CD8-positive, alpha-beta T cell (primary cell): ENCODE measurements at places on chromosomes 16 and 17.

- DNase-seq, result no peak
Observed at GRCh38 chr17:64016231-64016784, 4.1 kb downstream of the ICAM2 start.

DNA sequence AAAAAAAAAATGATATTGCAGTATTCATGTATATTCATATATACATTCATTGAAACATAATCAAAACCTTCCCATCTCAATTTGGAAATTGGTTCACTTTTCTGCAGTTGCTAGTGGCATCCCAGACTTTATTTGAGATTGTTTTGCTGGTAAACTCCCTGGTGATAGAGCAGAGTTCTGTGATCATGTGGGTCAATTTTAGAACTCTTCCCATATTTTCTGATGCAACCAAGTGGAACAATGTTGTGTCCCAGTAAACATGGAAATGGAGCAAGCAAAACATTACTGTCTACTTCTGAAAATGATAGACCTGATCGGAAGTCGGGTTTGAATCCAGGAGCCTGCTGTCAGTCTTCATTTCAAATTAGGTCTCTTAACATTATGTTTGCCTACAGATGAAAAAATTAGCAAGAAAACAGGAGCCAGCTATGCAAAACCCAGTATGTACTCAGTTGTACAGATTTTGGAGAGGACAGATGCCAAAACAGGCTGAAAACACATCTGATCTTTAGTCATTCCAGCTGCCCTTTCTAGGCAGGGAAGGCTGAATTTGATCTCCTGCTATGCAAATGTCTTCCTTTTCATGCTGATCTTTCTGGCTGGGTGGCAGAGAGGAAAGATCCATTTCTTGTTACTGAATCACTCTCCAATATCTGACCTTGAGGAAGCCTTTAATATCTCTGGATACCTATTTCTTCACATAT, 786.6 kb upstream of the SOX9 start:
- no peak for DNase-seq

- no peak for DNase-seq
Observed at GRCh38 chr17:77838748-77839697, 119.5 kb upstream of the TNRC6C start.

DNA sequence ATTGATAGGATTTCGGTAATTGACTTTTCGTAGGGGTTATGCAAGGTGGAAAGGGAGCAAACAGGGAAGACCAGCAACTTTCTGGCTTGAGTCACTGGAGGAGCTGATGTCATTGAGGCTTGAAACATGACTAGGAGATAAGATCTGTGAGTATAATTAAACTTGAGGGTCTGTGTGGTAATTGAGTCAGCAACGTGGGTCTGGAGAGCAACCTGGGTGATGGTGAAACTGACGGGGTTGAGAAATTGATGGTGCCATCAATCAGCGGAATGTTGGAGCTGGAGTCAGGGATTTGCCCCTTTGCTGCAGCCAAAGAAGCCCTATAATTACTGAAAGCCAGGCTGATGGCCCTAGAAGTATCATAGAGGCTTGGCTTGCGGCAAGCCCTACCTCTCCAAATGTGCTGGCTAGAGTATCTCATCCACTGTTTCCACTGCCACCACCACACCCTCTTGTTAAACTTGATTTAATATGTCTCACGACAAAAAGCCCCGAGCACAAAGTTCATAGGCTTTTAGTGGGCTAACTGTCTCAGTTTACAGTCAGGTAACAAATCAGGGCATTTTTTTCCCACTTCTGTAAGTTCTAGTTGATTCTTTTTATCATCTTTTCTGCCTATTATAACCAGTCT, 186.9 kb upstream of the ELAC2 start:
- DNase-seq, result no peak

GRCh38 chr17:17841601-17842025, 4.8 kb upstream of the SREBF1 start:
- DNase-seq, result no peak

DNA sequence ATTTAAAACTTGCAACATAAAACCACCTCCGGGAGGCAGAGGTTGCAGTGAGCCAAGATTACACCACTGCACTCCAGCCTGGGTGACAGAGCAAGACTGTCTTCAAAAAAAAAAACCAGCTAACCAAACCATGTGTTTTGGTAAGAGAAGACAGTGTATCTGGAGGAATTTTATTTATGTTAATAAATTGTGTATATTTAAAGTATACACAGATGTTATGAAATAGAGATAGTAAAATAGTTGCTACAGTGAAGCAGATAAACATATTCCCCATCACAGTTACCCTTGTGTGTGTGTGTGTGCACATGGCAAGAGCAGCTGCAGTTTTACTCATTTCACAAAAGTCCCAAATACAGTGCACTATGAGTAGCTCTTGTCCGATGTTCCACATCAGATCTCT, 54.8 kb upstream of the CRISPLD2 start:
- DNase-seq, result no peak

DNA sequence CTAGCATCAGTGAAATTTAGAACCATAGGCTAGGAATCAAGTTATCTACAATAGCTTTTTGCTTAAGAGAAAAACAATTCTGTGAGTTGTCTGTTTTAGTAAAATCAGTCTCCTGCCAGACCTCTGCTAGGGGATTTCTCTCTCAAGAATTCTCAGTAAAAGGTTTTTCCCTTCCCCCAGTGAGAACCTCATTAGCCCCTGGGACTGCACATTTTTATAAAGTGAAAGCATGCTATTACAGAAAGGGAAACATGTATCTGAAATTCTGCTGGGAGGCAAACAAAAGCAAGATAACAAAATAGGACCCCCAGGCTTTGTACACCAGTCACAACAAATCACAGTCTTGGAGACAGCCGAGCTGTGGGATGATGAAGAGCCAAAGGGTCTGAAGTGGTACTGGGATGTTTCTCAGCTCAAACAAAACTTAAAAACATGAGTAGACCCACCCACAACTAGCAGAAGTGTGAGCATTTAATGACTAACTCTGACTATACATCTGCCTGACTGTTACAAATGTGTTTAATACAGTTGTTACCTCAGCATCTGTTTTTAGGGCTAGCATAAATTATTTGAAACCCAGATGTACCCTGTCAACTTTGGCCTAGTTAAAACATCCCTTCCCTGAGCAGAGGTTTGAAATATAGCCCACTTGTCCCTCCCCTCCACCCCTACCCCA, 20.0 kb upstream of the GLG1 start:
- no peak for DNase-seq

GRCh38 chr17:60964160-60964559, 286.5 kb downstream of the BCAS3 start:
- no peak for DNase-seq

GRCh38 chr17:40068917-40069750, 6.4 kb downstream of the THRA start:
- DNase-seq, result peak; percentile 55

- DNase-seq, result peak; percentile 20
Observed at GRCh38 chr16:10868596-10869469, 8.2 kb upstream of the CIITA start.

GRCh38 chr16:13441675-13442074, 478.3 kb upstream of the ERCC4 start:
- no peak for DNase-seq

GRCh38 chr17:32127158-32127897, 15.0 kb upstream of the RHOT1 start:
- peak; percentile 71 for DNase-seq

GRCh38 chr17:2070241-2071023, 15.5 kb downstream of the HIC1 start:
- peak; percentile 48 for DNase-seq

DNA sequence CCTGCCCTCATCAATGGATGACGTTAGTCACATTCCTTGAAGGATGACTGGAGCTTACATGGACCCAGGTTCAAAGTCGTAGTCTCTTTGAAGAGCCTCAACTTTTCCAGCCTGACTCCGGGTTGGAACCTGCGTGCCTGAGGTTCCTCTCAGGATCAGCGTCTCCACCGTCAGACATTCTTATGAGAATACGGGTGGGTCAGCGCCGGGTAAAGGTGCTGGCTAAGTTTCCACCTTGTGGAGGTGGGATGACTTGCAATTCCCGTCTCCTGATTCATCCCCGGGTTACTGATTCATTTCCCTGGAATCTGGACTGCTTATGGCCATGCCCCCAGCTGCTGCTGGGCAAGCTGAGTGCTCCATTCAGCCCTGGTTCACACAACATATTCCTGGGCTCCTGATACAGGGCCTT, 38.9 kb upstream of the CMIP start:
- no peak for DNase-seq

GRCh38 chr17:48612854-48613691, 2.0 kb downstream of the HOXB8 start:
- DNase-seq, result peak; percentile 47

GRCh38 chr17:12024327-12024726, 3.6 kb downstream of the MAP2K4 start:
- DNase-seq, result no peak

DNA sequence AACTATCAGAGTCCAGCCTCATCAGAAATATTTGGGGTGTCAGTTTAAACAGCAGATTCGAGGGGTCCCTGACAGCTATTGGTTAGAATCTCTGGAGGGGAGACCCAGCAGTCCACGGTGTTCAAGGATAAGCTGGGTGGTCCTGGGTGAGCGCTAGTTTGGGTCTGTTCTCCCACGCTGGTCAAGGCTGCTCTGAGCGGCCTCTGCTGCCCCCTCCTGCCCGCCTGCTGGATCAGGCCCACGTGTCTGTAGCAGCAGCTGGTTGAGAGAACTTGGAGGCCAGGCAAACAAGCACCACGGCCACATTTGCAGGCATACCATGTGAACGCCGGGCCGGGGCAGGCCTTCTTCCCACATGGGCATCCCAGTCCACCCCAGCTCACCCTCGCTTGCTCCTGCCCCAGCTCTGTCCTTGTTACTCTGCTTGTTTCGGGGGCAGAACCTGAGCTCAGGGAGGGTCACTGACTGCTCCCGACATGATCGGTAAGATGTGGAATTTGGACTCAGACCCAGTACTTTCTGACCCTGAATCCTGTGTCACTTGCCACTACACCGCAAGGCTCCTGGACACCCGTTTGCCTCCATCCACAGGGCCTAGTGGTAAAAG, 7.4 kb downstream of the FOXF1 start:
- DNase-seq, result no peak

DNA sequence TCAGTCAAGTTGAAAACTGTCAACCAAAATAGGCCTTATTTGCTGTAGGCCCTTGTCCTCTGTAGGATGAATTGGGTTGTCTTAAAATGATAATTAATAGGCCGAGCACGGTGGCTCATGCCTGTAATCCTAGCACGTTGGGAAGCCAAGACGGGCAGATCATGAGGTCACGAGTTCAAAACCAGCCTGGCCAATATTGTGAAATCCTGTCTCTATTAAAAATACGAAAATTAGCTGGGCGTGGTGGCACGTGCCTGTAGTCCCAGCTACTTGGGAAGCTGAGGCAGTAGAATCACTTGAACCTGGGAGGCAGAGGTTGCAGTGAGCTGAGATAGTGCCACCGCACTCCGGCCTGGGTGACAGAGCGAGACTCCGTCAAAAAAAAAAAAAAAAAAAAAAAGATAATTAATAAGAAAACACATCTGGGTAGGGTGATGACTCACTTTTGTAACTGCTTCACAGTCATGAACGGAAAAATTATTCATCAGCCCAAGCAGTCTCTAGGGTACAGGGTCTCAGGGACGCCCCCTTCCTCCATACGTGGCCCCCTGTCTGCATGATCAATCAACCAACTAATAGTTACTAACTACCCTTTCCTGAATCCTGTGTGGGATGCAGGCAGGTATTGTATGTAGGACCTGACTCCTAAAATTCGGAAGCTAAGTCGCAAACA, 137.0 kb upstream of the RCVRN start:
- DNase-seq, result no peak

- DNase-seq, result no peak
Observed at GRCh38 chr17:78986048-78986648, 6.4 kb upstream of the LGALS3BP start.

- no peak for DNase-seq
Observed at GRCh38 chr17:74257311-74257710, 16.7 kb upstream of the DNAI2 start.

DNA sequence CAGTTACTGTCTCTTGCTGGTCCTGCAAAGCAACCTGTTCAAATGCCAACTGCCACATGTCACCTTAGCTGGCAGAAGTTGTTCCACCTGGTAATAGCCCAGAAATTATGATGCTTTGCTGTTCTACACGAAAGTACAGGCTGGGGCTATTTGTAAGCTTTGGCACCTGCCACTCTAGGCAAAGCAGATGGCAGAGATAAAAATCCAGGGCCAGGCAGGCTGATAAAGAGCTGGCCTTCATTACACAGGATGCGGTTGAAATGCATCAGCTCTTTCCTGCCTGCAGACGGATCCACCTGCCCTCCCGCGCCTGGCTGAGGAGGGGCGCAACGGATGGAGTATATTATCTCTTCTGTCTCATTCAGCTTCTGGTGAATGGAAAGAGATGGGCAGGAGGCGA, 29.3 kb upstream of the KDM8 start:
- peak; percentile 55 for DNase-seq

DNA sequence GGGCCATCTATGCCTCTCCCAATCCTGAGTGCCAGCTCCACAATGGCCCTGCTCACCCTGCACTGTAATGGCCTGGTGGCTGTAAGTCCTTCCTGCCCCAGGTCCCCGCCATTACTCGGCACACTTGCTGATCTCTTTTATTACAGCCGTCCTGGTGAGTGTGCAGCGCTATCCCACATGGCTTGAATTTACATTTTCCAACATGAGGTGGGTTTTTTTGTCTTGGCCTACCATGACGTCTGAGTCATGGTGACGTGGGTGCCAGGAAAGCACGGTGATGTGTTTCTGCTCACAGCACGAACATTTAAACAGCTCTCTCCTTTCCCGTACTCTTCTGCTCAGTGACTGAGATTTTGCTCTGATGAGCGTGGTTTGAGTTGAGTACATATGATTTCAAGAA, 55.2 kb upstream of the FOXF1 start:
- DNase-seq, result no peak

DNA sequence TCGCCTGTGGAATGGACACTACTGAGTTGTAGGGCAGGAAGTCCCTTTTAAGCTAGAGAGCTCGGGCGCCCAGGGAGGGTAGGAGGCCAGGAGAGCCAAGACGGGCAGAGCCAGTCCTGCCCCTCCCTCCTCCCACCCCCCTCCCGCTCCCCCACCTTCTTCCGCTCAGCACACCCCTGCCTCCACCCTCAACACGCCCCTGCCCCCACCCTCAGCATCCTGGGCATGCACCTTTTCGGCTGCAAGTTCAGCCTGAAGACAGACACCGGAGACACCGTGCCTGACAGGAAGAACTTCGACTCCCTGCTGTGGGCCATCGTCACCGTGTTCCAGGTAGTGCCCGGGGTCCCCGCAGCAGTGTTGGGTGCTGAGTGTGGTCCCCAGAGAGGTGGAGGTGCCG, 18.3 kb downstream of the TPSG1 start:
- no peak for DNase-seq

GRCh38 chr16:15808071-15808470, 48.8 kb downstream of the MYH11 start:
- no peak for DNase-seq

- peak; percentile 67 for DNase-seq
Observed at GRCh38 chr17:78774956-78775571, 7.0 kb downstream of the CYTH1 start.
